NCI-H2029 (cell line): ENCODE measurements at places on chromosomes 6 and 20.
A peak's percentile ranks its signal among the peaks of the same experiment; 100 is the strongest.

- DNase-seq, result peak; percentile 8
These were observed 66.9 kb downstream of the FAXC start for GRCh38 chr6:99282479-99283062.

DNA sequence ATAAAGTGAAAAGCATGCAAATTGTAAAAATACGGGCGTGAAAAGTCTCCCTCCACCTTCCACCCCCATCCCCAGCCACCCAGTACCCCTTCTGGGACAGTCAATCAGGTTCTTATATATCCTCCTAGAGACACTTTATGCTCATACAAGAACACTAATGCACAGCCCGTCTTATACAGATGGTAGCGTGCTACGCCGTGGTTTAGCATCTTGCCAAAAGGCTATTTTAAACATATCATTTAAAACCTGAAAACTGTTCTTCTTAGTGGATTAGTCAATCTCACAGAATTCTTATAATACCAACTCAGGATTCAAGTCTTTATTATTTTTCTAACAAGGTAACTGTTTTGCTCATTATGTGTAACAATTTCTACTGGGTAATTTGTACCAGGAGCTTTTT lies 57.2 kb upstream of the MRPS10 start:
- DNase-seq, result no peak

DNA sequence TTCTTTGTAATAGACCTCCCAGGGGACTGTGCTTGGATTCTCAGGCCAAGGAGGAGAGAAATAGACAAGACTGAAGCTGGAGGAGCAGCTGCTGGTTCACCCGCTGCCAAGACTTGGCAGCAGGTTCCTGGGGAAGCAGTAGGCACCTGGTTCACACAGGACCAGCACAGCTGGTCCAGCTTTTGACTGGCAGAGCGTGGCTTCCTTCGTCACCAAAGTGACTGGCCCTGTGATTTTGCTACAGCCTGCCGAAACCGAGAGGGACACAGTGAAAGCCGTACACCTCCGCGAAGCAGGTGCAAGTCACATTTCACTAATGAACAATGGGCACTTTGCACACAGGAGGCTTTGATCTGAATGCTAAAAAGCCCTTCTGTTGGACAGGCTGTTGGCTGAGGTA lies 199.0 kb downstream of the RNF144B start:
- DNase-seq, result no peak

DNA sequence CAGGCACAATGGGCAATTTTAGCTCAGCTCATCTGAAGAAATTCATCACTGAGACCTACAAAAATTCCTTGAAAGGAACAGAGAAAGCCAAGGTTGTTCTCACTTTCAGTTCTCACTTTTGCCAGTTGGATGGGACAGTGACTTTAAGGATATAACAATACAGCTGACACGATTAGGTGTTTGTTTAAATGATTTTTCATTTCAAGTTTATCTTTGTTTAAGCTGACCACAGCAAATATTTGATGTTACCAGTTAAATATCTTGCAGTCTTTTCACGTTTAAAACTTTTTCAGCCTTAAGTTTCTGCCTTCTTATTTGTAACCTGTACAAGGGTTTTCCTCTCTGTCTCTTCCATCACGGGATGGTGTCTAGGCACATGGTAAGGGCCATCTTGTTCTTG lies 93.6 kb downstream of the PLCB1 start:
- no peak for DNase-seq

GRCh38 chr20:37627060-37627766 lies 66.6 kb upstream of the CTNNBL1 start:
- DNase-seq, result no peak

DNA sequence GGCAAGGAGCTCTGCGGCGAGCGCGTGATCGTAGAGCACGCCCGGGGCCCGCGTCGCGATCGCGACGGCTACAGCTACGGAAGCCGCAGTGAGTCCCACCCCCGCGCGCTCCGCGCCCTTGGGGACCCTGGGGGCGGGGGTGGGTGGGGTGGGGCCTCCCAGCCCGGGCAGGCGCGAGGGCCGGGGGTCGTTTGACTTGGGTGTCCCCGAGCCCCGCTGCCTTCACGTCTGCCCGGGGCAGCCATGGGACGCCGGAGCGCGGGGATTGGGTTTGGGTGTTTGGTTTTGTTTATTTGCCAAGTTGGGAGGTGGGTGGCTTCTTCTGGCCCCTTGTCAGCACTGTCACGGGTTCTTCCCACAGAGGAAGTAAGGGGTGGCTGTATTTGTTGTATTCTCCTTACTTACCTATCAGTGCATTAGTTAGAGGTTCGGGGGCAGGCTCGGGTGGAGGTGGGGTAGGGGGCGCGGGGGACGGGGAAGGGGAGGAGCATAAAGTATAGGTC lies 777 bp downstream of the SRSF6 start:
- DNase-seq, result no peak

DNA sequence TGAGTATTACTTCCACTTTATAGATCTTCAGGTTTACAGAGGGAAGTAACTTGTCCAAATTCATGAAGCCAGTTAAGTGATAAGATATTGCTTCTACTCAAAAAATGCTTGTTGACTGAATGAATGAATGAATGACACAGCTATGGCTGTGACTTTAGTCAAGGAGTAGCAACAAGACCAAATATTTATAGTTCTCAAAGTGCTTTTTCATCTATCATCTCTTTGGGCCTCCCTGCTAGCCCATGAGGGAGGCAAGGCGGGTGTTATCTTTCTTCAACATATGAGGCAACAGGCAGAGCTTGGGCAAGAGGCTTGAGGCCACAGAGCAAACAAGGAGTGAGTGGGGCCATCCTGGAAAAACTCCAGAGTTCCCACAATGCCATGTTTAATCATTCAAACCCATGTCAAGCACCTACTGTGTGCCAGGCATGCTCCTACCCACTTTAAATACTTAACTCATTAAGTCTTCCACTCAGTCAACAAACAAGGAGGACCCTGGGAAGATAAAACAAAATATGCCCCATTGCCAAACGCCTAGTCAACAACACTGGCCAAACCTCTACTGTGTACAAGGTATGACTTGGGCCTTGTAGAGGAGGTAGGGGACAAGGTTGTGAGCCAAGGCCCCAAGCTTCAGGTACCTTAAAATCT lies 15.9 kb downstream of the BCL2L1 start:
- DNase-seq, result no peak

DNA sequence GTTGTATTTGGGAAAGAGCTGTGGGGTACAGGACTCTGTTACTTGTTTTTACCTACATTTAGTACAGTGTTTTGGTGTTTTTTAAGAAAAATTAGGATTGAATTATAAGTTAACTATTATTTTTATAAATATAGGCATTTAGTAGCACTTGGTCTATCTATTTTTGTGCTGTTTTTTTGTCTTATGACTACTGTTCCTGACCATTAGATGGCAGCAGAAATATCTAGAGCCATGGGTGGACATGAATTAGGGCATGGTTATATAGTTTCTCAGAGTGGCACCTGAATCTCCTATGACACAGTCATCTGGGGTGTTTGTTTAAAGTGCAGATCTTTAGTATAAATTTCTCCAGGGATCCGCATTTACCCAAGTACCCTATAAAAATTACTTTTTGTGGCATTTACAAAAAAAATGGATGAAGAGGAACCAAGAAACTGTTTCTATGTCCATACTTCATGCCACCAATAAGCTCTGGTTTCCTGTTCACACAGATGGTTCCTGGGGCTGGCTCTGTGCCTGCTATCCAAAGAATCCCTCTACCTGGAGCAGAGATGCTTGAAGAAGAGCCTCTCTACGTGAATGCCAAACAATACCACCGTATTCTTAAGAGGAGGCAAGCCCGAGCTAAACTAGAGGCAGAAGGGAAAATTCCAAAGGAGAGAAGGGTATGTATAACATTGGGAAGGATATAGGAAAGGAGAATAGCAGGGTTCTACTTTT lies 19.8 kb downstream of the NFYA start:
- peak; percentile 28 for DNase-seq

DNA sequence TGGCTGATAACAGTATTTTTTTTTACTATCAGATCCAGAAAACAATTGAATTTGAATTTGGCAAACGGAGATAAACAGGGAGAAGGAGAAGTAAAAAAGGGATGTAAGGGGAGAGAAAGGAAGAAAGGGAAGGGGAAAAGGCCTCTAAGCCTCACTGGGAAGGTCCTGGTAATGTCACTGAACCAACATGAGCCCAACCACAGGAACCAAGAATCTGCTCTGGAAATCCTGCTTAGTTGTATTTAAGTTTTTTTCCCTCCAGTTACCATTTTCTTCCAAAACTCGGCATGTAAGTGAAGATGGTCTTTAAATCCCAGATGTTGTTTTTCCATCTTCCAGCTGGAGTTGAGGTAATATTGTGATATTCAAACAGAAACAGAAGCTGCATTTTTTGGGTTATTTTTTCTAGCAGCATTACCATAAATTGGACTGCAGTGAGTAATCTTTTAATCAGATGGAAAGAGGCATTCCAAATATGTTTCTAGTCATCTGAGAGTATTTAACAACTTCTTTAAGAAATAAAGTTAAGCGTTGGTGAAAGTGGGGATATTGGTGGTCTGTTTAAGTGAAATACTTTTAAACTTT lies 91.1 kb downstream of the TXNDC5 start:
- DNase-seq, result no peak

DNA sequence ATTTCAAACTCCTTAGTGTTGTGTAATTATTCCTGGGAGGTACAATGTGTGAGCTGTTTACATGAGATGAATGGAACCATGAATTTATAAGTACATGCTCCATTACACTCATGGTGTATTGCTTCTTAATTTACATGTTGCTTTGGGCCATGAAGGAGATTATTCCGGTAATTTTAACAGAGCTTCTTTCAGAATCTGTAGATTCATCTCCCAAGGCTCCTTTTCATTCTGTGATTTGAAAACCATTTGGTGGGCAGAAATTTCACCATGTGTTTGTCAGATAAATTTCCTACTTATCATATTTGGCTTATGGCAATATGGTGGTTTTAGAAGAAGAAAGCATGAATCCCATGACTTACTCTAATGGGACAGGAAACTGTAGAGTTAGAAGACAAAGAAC lies 421.6 kb upstream of the EYS start:
- no peak for DNase-seq

DNA sequence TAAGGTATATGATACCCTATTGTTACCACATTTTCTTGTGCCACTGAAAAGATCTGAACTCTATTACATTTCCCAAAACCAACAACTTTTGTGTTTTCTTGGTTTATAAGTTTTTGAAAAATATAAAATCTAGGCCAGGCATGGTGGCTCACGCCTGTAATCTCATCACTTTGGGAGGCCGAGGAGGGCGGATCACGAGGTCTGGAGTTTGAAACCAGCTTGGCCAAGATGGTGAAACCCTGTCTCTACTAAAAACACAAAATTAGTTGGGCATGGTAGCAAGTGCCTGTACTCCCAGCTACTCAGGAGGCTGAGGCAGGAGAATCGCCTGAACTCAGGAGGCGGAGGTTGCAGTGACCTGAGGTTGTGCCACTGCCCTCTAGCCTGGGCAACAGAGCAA lies 34.3 kb downstream of the SAMHD1 start:
- no peak for DNase-seq

GRCh38 chr6:111428811-111429210 lies 54.2 kb downstream of the REV3L start:
- no peak for DNase-seq

- DNase-seq, result peak; percentile 29
These were observed 30.0 kb downstream of the CDKAL1 start for GRCh38 chr6:20564269-20564668.

GRCh38 chr6:117477988-117478852 lies 4.3 kb upstream of the DCBLD1 start:
- no peak for DNase-seq
